Activated CD4-positive, alpha-beta T cell treated with anti-CD3 and anti-CD28 coated beads for 48 hours (primary cell): ENCODE measurements at places on chromosomes 6 and 20.

DNA sequence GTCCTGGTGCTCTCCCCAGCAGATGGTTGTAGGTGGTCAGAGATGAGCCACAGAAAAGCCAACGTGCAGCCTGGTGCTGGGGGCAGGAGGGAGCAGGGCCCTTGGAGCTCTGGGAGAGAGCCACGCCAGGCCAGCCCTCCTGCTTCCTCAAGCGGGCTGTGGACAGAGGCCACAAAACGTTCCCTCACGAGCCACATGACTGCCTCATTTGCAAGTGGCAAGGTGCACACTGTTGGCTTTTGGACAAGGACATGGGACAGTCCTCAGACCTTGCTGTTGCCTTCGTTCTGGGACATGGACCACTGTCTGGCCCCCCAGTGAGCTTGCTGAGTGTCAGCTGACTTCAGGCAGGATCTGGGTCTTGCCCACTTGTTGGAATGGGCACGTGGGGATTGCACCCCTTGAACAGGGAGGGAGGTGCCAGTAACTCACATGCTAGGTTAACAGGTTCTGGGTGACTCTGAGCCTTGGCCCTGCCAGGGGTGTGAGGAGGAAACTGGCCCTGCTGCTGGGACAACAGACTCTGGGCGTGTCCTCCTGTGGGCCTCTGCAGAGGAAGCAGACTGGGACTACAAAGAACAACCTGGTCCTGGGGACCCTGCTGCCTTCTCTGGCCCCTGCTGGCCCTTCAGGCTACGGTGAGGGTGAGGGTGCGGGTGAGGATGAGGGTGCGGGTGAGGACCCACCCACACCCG, 2.6 kb downstream of the SLCO4A1 start:
- DNase-seq = no peak

DNA sequence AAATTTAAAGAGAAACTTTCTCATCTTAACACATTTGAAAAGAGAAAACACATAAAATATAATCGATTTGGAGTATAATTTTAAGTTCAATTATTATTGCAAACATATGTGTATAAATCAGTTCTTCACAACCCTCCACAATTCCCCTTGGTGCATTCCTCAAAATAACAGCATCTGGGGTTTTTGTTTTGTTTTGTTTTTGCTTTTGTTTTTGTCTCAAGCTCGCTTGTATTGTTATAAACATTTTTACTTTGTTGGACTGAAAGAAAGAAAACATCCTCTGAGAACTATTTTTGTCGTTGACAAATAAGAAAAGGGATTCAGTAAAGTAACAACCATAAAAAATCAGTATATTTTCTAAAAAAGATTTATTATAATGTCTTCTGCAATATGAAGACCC, 60.2 kb upstream of the HIVEP1 start:
- no peak for DNase-seq

DNA sequence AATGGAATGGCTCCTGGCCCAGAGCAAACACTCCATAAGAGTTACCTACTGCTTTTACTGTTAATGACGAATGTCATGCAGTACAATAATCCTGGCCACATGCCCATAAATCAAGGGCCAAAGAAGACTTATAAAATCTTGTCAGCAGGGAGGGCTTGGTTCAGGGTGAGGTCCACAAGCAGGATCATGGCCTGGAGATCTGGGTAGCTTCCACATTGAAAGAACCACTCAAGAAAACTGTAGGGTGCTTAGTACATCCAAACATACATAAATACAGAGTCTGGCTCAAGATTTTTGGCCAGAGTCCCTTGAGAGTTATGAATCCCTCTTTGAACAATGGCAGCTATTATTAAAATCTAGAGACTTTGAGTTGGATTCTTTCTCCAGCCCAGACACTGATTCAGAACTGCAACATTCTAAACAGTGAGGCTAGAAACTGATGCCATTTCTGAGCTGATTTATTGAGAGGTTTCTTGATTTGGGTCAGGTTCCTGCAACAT, 188.7 kb downstream of the CDC5L start:
- DNase-seq = no peak

DNA sequence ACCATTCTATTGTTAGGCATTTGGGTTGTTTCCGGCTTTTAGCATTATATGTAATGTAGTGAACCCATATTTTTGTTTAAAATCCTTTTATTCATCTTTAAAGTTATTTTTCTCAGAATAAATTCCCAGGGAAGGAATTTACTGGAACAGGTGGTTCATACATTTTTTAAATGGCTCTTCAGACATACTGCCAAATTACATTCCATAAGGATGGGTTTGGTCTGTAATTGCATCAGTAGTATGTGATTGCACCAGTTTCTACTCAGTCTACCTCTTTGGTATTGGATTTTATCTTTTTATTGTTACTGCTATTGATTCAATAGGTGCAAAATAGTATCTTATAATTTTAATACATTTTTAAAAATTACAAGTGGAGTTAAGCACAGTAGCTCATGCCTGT, 27.2 kb downstream of the BRPF3 start:
- DNase-seq = no peak

DNA sequence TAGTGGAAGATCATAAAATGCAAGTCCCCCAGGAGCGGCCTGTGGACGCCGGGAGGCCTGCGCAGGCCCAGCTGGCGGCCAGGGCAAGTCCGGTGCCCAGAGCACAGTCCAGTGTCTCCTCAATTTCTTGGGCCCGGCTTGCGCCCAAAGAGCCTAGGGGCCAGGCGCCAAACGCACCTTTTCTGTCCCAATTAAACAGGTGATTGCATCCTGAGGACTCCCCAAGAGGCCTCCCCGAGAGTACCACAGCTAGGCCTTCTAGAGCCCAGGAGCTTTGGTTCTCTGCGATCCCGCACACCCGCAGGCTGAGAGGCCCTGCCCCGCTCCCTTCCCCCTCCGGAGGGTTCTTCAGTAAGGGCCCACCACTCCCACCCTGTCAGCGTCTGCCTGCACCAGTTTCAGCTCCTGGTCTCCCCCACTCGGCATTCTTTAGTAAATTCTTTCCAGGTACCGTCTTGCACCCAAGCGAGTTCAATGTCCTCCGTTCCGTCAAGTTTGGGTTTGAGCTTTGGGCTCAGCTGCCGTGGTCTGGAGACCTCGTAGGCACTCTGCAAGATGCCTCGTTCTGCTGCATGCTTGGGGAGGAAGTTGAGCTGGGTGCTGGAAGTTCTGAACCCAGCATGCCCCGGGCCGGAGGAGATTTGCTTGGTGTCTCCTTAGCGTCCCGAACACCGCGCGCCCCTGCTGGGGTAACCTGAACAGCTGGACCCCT, 3.9 kb upstream of the NKX2-2 start:
- peak; percentile 29 for DNase-seq

- peak; percentile 64 for DNase-seq
Measured at GRCh38 chr6:45822246-45822812, 193.3 kb downstream of the CLIC5 start.

DNA sequence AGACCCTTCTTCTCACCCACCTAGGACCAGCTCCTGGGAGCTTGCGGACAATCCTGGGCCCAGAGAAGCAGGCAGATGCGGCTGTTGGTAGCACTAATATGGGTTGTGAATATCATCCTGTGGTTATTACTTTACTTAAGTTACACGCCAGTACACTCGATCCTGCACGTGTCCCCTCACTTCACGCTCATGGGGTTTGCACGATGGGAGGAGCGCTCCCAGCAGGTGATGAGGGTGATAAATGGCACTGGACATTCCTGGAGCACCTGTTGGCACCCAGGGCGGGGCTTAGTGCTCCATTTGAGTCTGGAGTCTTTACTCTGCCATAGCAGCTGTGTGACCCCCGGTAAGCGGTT, 335.1 kb downstream of the PREX1 start:
- no peak for DNase-seq

GRCh38 chr20:971346-971745, 30.8 kb downstream of the RSPO4 start:
- no peak for DNase-seq

DNA sequence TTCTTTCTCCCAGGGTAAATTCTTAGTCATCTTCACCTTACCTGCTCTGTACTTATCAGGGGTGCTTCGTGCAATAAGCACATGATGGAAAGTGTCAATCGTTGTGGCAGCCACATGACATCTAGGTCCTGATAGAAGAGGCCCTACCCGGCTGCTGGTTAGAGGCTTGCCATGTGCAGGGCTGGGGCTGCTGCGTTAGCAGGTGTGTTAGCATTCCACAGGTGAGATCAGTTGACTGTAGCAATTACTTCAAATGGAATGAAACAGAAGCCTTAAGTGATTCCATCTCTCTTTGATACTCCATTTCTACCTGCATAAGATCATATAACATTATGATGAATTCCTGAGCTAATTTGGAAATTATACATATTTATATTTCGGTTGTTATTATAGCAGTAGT, 127.0 kb downstream of the UST start:
- DNase-seq = no peak

DNA sequence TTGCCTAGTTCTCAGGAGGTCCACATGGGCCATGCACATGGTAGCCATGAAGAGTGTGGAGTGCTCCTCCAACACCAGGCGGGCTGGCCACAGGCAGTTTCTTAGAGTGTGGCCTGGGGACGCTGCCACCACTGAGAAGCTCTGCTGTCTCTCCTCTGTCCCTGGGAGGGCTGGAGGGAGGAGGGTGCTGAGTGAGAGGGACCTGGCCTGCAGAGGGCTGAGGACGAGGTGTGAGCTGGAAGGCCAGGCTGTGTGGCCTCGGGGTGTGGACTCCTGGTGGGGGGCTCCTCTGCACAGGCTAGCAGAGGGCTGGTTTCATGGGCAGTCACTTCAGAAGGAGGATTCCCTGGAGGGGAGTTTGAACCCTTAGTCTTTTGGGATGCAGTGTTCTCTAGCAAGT, 39.7 kb downstream of the SYNJ2 start:
- DNase-seq = no peak

- DNase-seq = no peak
Measured at GRCh38 chr6:113082745-113083144, 735.6 kb downstream of the RFPL4B start.

GRCh38 chr20:31710423-31711108, 12.1 kb downstream of the BCL2L1 start:
- DNase-seq = no peak
